ENCODE measurements at places on chromosomes 16 and 17. TPM values are rescaled to one million over a fixed set of nuclear protein-coding genes. Genes with fewer than 3 reads are reported as not detected.

DNA sequence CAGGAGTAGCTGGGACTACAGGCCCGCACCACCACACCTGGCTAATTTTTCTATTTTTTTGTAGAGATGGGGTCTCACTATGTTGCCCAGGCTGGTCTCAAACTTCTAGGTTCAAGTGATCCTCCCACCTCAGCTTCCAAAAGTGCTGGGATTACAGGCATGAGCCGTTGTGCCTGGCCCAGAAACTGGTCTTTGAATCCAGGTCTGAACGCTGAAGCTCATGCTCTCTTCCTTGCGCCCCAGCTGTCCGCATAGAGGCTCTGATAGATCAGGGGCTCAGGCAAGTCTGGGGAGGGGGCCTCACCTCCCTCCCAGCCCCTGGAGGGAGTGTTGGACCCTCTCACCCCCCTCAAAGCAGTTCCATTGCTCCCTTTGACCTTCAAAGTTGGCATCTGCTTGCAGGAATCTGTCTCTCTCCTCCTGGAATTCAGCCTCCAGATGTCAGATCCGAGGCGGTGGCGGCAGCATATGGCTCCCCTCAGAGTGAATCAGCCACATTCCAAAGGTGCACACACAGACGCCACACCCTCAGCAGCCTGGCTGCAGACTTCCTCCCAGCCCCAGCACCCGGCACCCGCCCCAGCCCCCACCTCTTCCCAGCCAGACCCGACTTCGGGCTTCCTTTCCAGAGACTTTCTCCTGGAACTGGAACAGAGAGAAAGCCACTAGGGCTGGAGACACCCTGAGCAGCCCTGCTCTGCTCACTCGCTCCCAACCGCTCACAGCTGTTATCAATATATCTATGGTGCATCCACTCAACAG lies 16.9 kb upstream of the GLIS2 start:
- DNase-seq: peak; percentile 74

MT1M gene
- total RNA-seq: 0.80 TPM

GRCh38 chr17:55272711-55273578 lies 8.2 kb downstream of the HLF start:
- no peak for DNase-seq

GRCh38 chr17:78532922-78533640 lies 44.1 kb downstream of the DNAH17 start:
- no peak for DNase-seq

DNA sequence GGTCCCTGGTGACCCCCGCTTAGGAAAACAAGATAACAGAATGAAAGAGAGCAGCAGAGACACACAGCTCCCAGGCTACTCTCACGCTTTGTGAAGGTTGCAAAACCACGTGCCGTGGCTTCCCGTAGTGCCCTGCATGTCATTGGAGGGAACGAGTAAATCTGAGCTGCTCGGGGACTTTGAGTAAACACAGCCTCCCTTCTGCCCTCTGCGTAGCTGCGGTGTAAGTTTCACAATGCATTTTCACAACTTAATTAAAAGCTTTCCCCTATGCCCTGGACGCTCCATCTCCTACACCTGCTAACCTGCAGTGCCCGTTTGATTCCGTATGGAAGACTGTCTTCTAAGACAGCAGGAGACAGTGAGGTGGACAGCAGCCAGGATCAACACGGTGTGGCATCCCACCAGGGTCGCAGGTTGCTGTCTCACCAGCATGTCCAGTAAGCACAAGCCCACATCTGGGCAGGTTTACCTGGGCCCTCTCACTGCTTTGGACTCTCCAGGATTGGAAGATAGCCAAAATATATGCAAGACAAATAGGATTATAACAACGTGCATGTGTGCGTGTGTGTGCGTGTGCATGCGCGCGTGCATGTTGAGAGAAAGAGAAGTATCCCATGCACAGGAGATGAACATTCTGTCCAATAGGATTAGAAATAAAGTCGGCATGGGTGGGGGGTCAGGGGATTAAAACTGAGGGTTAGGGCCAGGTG lies 116.4 kb upstream of the RCVRN start:
- DNase-seq: no peak

DNA sequence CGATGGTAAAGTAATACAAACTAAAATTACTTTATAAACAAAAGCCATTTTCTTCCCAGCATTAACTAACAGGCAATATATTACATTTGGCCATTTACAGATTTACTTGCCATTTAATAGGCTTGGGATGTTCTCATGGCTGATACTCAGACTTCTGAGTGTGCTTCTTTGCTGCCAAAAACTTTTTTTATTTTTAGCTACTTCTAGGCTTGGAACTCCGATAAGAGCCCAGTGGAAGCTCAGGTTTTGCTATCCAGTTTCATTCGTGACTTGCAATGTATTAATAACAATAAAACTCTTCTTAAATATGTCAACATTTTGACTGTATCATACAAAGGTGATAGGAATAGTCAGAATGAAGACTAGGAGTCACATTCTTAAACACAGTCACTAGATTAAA lies 152.3 kb downstream of the ITFG1 start:
- DNase-seq: no peak

DNA sequence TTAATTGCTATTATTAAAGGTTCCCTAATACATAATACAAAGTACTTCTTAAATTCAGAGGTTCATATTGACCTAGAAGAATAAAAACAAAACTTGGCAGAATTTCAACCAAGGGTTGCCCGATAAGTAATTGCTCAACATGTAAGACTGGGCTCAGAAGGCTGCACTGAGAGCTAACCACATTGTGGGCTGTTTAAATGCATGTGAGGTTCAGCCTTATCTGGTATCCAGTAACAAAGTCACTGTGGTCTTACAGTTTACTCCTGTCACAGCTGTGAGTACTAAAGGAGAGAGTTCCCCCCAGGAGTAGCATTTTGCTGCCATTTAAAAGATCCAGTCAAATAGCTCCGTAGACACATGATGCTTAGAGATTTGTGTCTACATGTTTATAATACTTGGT lies 1.6 kb upstream of the DHRS11 start:
- DNase-seq: no peak

DNA sequence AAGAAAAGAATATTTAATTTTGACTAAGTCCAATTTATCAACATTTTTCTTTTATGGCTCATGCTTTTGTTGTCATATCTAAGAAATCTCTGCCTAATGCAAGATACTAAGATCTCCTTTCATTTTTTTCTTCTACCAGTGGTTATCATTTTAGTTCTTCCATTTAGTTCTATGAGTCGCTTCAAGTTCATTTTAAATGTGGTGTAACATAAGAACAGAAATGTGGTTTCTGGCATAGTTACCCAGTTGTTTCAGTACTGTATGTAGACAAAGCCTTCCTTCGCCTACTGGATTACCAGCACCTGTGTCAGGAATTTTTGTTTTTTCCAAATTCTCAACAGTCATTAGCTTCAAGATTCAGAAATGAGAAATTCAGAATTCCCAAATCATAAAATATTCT lies 175.7 kb downstream of the PARN start:
- DNase-seq: no peak

DNA sequence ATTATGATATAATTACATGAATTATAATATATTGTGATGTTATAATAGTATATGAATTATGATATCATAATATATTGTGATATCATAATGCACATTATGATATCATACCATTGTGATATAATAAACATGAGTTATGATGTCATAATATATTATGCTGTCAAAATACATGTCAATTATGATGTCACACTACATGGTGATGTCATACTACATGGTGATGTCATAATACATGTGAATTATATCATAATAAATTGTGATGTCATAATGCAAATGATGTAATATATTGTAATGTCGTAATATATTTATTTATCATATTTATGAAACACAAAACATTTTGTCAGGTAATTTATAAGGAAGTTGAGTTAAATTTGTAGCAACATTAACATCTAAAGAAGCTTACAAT lies 1950.1 kb downstream of the TP53TG3F start:
- DNase-seq: no peak

DNA sequence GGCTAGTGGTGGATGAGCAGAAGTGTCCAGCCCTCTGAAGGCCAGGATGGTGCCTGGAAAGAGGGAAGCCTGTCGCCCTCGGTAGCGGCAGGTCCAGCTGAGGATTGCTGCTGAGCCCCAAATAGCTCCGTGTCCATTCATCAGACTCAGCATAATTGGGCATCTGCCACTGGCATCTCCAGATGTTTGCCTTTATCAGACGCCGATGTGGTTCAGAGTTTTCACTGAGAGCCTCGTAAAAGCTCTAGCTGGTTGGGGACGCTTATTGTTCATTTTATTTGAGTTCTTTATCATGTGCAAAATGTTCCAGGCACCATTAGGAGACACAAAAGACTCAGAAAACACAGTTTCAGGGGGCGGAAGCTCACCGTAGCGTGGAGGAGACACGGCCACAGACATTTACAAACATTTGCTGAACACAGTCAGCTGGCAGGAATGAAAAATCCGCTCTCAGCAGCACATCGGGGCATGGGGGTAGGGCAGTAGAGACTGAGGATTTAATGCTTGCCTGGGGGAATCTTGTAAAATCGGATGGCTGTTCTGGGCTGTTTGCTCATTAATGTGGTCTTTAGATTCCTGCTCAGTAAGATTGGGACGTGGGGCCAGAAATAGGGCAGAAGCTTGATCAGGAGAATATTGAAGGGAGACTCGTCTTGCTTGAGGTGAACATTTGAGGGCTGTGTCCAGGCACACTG lies 41.7 kb downstream of the SMPD3 start:
- no peak for DNase-seq

DNA sequence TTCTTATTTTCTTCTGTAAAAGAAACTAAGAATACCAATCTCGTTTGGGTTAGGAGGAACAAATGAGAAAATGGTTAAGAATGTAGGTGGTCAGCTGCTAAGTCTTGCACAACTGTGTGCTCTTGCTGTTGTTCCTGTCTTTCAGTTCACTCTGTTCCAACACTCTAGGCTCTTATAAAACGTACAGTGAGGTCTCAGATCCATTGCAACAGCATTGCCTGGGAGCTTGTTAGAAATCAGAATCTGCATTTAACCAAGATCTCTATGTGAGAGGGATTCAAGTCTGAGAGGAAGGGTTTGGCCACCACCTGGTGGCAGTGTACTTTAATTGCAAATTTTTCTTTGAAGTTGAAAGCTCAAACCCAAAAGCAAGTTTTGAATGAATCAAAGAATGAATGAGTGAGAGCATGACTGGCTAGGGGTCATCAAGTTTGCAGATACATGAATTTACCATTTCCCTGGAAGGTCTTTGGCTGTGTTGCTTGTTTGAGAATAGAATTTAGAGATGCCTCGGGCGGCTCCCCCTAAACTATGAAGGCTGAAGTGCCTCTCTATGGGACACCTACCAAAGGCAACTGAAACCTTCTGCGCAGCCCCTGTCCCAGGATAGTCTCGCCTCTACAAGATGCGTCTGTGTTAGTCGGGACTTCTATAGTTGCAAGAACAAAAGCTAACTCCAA lies 2.5 kb downstream of the ALOX15B start:
- DNase-seq: peak; percentile 79

DNA sequence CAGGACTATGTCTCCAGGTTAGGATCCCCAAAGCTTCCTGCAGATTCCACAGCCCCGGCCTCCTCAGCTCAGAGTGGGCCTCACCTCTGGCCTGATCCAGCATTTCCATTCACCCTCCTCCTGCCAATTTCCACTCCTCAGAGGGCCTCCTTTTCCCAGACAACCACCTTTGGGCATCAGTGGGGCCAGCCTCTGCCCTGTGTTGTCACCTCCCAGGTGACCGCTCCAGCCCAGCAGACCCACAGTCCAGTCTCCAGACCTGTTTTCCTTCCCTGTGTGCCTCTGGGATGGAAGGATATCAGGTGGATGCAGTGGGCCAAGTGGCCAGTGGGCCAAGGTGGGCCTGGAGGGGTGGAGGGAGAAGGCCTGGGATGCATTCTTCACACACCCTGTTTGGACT lies 32.7 kb downstream of the B9D1 start:
- DNase-seq: no peak

GRCh38 chr17:76633628-76634328 lies 9.8 kb downstream of the ST6GALNAC1 start:
- DNase-seq: no peak

TMEM219 gene
- total RNA-seq: 88.0 TPM

FDXR gene
- total RNA-seq: 9.7 TPM

CD300H gene
- total RNA-seq: not detected

DNA sequence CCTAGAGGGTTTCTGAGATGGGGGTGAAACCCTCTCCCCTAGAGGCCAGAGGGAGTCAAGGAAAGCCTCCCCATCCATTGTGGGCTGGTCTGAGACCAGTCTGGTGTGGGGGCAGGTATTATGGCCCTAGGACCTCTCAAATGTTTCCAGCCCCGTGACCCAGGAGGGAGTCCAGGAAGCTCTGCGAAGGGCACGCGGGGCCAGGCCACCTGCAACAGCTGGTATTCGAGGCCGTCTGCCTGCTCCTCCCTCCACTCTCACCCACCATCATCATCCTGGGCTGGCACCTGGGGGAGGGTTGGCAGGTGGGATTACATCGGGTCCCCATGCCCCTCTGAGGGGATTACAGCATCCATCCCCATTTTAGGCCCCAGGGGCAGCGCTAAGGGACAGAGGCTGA lies 38.1 kb upstream of the DLX4 start:
- no peak for DNase-seq

DNA sequence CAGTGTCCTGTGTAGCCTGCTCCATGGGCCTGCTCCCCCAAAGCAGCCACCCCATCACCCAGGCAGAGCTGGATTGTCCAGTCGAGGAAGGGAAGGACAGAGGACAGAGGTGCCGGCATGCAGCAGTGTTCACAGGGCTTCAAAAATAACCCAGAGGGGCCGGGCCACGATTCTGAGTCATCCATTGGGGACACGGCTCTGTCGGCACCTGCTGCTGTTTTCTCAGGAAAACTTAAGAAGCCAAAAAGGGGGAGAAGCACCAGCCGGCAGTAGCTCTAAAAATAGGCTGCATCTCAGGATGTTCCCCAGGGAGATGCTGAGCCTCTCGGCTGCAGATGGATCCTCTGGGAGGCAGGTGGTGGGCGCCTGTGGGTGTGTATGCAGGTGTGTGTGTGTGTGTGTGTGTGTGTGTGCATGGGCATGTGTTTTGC lies 1.6 kb downstream of the CA7 start:
- DNase-seq: peak; percentile 51

- DNase-seq: no peak
Observed at GRCh38 chr16:90057738-90058173, 19.4 kb downstream of the PRDM7 start.

DNA sequence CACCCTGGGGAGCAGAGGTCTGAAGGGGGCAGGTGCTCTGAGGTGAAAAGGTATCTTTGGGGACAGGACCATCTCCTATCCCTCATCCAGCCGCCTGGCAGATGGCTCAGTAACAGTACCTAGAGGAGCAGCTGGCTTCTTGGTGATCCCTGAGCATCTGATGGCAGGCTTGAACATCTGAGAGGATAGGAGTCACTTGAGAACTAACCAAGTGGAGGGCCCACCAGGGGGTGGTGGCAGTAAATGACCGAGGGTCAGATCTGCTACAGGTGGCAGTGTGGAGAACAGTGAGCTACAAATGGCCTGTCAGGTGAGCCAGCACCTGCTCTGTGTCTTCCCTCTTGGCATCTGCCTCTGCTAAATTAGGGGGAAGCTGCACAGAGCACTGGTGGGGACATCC lies 13.8 kb downstream of the HROB start:
- no peak for DNase-seq

TM4SF5 gene
- not detected for total RNA-seq

DNA sequence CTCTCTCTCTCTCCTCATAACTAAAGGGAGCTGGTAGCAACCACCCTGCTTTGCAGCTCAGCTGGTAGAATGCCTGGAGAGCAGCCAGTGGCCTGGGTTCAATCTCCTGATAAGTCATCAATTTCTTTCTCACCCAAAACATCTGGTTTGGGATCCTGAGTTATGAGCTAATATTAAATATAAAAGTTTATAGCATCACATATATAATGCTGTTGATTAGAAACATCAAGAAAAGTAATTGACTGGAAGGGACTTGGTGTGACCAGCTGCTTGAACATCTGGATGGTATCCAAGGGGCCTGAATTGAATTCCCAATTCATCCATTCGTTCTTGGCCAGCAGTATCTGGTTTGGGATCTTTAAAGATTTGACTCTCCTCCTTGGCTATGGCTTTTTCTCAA lies 12.2 kb upstream of the ELAC2 start:
- DNase-seq: no peak
